Activated CD4-positive, alpha-beta T cell treated with anti-CD3 and anti-CD28 coated beads for 48 hours (primary cell): ENCODE measurements at places on chromosomes 16 and 17.
A peak's percentile ranks its signal among the peaks of the same experiment; 100 is the strongest.

DNA sequence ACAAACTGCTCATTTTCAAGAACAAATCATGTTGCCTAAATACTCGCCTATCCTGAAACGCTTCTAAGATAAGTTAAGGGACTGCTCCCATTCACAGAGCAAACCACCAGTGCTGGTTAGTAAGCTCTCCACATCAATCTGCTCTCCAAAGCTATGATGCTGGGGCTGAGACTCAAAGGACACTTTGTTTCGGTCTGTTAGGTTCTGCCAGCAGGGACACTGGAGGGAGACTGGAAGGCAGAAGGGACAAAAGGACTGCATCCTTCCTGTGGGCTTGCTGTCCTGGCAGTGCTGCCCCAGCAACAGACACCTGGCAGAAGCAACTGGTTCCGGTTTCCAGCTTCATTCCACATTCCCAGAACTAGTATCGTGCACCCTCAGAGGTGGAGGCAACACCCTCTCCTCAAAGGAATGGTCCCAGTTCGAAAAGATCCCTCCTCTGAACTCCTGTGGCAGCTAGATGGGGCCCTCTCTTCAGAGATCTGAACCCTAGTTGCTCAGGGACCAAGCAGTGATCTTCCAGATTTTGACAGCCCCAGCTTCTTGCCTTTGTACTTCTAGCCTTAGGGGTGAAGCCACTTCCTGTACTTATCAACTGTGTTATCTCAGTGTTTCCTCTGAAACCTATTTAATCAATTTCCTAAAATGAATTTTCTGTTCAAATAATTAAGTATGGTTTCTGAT is 73.4 kb upstream of the GSG1L start:
- DNase-seq = no peak

DNA sequence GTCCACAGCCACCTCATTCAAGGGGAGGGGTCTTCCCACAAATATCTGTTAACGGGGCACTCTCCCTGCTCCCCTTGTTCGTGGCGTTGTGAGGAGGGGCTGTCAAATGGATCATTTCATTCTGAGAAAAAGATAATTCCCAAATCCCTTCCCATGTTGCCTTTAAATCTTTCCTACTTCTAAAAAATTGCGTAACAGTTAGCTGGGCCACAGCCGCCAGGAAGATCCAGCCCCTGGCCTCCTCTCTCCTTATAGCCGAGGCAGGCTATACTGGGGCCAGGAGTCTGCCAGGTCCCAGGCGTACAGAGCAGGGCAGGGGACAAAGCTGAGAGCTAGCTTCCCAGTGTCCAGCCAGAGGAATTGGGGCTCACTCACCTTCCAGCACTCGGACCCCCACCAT is 430 bp downstream of the C16orf89 start:
- no peak for DNase-seq

DNA sequence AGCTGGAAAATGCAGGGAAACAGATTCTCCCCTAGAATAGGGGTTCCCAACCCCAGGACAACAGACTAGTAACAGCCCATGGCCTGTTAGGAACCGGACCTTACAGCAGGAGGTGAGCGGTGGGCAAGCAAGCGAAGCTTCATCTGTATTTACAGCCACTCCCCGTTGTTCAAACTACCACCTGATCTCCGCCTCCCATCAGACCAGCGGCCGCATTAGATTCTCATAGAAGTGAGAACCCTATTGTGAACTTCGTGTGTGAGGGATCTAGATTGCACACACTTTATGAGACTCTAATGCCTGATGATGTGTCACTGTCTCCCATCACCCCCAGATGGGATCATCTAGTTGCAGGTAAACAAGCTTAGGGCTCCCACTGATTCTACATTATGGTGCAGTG is 3.5 kb downstream of the CD300LB start:
- DNase-seq = no peak

- no peak for DNase-seq
Measured at GRCh38 chr16:46618516-46618915, 2.7 kb downstream of the SHCBP1 start.

GRCh38 chr16:85517563-85518179 is 95.5 kb upstream of the GSE1 start:
- DNase-seq = no peak

- no peak for DNase-seq
Measured at GRCh38 chr17:1529863-1530262, 13.5 kb upstream of the INPP5K start.

GRCh38 chr17:65035704-65036103 is 20.8 kb downstream of the GNA13 start:
- DNase-seq = no peak

GRCh38 chr17:80453998-80454556 is 22.3 kb downstream of the NPTX1 start:
- peak; percentile 41 for DNase-seq

- DNase-seq = no peak
Measured at GRCh38 chr17:51692917-51693316, 432.6 kb downstream of the UTP18 start.

DNA sequence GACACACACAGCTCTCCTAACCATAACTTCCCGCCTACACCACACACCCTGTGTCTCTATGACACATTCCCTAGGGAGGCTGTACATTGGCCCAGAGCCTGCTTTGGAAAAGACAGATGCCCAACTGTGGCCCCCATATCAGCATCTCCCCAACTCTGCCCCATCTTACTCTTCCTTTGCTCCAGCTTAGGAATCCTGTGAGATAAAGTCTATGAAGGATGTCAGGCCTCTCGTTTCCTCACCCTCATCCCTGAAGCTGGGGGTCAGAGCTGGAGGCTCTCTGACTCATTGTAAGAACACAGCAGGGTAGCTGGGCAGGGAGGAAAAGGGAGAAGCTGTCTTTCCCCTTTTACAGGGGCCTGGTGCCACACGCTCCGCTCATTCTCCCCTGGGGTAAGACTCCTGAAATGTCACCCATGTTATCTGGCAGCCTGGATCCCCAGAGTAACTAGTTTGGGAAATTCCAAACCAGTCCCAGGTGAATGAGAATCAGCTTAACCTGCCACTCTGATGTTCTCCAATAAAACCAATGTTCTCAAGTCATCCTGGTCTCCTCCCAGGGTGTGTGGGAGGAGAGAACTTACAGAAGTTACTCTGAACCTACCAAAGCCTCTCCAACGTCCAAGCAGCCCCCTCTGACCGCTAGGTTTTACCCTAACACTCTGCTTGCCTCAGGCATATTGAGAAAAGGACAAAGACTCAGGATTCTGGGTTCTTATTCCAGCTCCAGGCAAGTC is 2.8 kb downstream of the RAPGEFL1 start:
- DNase-seq = no peak

GRCh38 chr17:32971171-32971570 is 20.5 kb upstream of the SPACA3 start:
- peak; percentile 43 for DNase-seq

DNA sequence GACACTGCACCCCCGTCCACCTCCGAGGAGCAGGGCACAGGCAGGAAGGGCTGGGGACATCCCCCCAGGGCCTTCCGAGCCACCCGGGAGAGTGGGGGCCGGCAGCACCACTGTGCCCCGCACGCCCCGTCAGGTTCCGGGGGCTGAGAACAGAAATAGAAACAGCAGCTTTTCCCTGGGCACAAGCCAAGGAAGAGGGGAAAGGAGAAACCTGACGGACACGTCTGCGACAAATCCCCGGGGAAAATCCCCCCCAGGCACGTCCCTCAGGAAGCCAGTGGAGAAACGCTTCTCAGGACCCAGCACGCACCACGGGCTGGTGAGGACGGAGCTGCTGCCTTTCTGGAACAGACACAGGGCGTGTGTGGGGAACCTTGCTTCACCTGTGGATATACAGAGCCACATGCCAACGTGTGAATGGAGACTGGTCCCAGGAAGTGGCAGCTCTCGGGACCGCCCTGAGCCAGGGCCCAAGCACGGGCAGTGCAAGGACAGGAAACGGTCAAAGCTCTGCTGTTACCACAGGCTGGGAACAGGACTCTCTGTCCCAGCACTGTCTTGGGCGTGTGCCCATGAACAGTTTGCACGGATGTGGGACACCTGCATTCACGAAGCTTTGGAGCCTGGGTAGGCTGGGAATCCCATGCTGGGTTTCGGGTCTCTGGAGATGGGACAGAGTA is 1.2 kb upstream of the TMEM204 start:
- DNase-seq = no peak

- DNase-seq = no peak
Measured at GRCh38 chr16:19396555-19397011, 21.1 kb upstream of the TMC5 start.

GRCh38 chr17:44218344-44219107 is 949 bp downstream of the UBTF start:
- peak; percentile 90 for DNase-seq
